ENCODE measurements at places on chromosomes 3 and 15. TPM values are rescaled to one million over a fixed set of nuclear protein-coding genes. Genes with fewer than 3 reads are reported as not detected.

The LRRC31 gene
- 0.04 TPM for total RNA-seq

The SPATA12 gene
- total RNA-seq, result 0.47 TPM

The TM4SF18 gene
- 0.40 TPM for total RNA-seq

The XCR1 gene
- total RNA-seq, result not detected

The FBXL2 gene
- 7.2 TPM for total RNA-seq

DNA sequence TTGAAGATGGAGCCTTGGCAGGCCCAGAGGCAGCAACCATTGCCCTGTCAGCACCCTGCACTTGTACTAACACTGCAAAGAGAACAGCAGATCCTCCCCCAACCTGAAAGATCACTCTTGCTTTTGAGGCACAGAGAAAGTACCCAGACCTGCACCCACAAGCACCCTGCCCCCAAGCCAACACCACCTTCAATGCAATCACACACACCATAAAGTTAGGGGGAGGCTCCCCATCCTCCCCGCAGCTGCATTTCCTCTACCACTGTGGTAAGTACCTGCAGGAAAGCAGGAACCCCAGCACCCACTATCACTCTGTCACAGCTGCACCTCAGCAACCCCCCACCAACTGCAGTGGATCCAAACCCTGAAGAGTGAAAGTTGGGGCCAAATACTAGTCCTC, 12.0 kb downstream of the OR5K3 start:
- no peak for DNase-seq
- H3K4me1 ChIP-seq, result no peaks in the 10 kb centered on the region
- H3K27me3 ChIP-seq, result peaks cover under 1% of the 10 kb centered on the region
- no peak overlapping the region for H3K4me3 ChIP-seq
- H3K36me3 ChIP-seq, result no peaks in the 10 kb centered on the region

DNA sequence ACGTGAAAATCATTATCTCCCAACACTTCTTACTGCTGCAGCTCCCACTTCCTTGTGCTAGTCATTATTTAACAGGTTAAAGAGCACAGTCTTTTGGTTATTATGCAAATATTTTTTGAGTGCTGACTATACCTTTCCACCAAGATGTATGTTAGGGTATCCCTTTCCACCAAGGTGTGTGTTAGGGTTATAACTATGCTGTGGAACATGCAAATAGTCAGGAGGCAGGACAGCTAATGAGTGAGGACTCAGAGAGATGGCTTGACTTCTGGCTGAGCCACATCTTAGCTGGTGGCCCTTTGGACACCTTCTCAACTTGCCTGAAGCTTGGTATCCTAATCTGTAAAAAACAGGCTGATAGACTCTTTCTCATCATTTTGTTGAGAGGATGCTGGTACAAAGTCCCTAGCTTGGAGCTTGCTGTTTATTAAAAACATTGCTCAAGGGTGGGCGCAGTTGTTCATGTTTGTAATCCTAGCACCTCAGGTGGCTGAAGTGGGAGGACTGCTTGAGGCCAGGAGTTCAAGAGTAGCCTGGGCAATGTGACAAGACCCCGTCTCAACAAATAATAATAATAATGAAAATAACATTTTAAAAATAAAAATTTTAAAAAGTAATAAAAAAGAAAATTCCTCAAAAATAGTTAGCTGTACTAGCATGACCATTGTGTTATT, 160.5 kb upstream of the ADAMTS9 start:
- DNase-seq, result no peak
- no peaks in the 10 kb centered on the region for H3K27me3 ChIP-seq
- H3K4me1 ChIP-seq, result no peaks in the 10 kb centered on the region
- H3K27ac ChIP-seq, result no peak overlapping the region
- no peak overlapping the region for H3K4me3 ChIP-seq
- H3K36me3 ChIP-seq, result no peaks in the 10 kb centered on the region

- no peaks in the 10 kb centered on the region for H3K36me3 ChIP-seq
- peaks cover 12% of the 10 kb centered on the region for H3K4me1 ChIP-seq
Measured at GRCh38 chr3:159032311-159032710, 230.5 kb downstream of the MFSD1 start.

DNA sequence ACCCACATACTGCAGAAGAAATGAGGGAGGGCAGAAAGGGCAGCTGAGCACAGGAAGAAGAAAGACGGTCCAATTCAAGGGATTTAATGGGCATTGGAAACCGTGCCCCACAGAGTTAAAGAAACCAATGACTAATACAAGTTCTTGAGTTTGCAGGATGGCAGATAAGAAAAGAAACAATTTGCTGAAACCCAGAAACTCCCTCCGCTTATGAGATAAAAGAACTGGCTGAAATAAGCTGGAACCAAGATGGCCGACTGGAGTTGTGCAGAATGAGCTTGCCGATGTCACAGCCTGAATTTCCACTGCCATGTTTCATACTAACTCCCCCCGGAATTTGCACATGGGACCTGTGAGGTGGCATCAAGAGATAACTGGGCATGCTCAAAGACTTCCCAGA, 47.1 kb downstream of the SCAP start:
- no peak for DNase-seq
- no peaks in the 10 kb centered on the region for H3K27me3 ChIP-seq
- H3K36me3 ChIP-seq, result peaks cover 20% of the 10 kb centered on the region
- peaks cover 5% of the 10 kb centered on the region for H3K4me1 ChIP-seq

- peak overlapping the region; percentile 90 for H3K27ac ChIP-seq
- H3K27me3 ChIP-seq, result no peaks in the 10 kb centered on the region
- peak overlapping the region; percentile 77 for H3K4me3 ChIP-seq
- DNase-seq, result peak; percentile 6
- H3K36me3 ChIP-seq, result no peaks in the 10 kb centered on the region
Measured at GRCh38 chr15:40693904-40694687, 878 bp upstream of the RAD51 start.

- H3K27me3 ChIP-seq, result no peaks in the 10 kb centered on the region
- no peak overlapping the region for H3K27ac ChIP-seq
- DNase-seq, result no peak
- H3K4me1 ChIP-seq, result peaks cover 72% of the 10 kb centered on the region
- no peak overlapping the region for H3K4me3 ChIP-seq
- no peaks in the 10 kb centered on the region for H3K36me3 ChIP-seq
Measured at GRCh38 chr15:66745530-66746230, 43.6 kb downstream of the SMAD6 start.

DNA sequence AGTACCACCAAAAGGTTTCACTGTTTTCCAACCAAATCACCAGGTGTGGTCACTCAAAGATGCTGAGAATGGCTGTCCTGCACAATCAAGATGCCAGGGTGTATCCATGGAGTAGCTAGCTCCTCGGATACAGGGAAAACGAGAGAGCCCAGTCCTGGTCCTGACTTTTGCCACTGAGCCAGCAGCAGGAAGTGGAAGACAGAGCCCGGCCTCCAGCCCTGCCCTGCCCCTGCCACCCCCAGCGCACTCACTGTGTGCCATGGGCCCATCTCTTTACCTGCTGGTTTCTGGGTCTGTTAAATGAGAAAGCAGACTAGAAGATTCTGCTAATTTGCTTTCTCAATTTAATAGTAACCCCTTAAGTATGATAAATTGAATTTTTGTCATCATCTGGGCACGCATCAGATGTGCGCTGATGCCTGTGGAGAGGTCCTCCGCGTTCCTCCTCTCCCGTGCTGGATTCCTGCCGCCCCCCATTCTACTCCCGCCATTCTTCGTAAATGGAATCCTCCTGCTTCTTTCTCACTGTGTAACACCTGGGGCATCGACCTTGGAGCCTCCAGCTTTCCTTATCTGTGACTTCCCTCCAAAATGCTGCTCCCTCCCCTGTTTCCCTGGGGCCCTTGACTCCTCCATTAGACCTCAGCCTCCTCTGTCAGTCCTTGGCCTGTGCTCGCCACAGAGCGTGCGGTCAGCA, 18.0 kb downstream of the TNFAIP8L3 start:
- no peak overlapping the region for H3K27ac ChIP-seq
- DNase-seq, result no peak
- no peaks in the 10 kb centered on the region for H3K27me3 ChIP-seq
- H3K4me1 ChIP-seq, result no peaks in the 10 kb centered on the region
- no peaks in the 10 kb centered on the region for H3K36me3 ChIP-seq

GRCh38 chr15:43215961-43216360, 4.9 kb downstream of the EPB42 start:
- H3K4me1 ChIP-seq, result peaks cover 6% of the 10 kb centered on the region
- no peak overlapping the region for H3K27ac ChIP-seq
- no peak overlapping the region for H3K4me3 ChIP-seq
- peak; percentile 83 for DNase-seq

- no peaks in the 10 kb centered on the region for H3K36me3 ChIP-seq
- no peak overlapping the region for H3K27ac ChIP-seq
- H3K27me3 ChIP-seq, result no peaks in the 10 kb centered on the region
- H3K4me3 ChIP-seq, result no peak overlapping the region
- DNase-seq, result no peak
- H3K4me1 ChIP-seq, result peaks cover 14% of the 10 kb centered on the region
Measured at GRCh38 chr3:42498791-42499477, 3.5 kb upstream of the VIPR1 start.

GRCh38 chr3:46695177-46695961, 1.9 kb upstream of the ALS2CL start:
- no peak overlapping the region for H3K27ac ChIP-seq
- DNase-seq, result peak; percentile 42
- peaks cover 33% of the 10 kb centered on the region for H3K4me1 ChIP-seq
- no peaks in the 10 kb centered on the region for H3K27me3 ChIP-seq

DNA sequence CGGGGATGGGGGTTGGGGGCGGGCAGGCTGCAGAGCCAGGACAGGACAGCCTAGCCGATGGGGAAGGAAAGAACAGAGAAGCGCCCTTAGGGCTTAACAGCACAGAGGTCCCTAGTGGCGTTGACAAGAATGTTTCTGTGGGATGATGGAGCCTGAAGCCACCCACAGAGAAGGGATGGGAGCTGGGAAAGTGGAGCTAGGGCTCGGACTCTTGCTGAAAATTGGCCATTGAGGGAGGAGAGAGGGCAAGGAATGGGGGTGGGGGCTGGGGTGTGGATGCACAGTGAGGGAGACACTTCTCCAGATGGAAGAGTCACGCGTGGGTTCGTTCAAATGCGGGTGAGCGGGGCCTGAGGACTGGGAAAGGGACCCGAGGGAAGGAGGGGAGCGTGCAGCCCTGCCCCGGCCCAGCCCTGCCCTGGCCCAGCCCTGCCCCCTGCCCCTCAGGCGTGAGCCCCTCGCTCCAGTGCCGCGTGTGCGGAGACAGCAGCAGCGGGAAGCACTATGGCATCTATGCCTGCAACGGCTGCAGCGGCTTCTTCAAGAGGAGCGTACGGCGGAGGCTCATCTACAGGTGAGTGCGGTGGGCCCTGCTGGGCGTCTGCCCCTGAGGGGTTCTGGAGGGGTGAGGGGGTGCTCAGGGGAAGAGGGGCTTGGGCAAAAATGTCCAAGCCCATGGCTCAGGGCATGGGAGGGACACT, 832 bp downstream of the NR2E3 start:
- DNase-seq, result no peak
- H3K4me3 ChIP-seq, result no peak overlapping the region
- H3K36me3 ChIP-seq, result no peaks in the 10 kb centered on the region
- no peaks in the 10 kb centered on the region for H3K27me3 ChIP-seq

DNA sequence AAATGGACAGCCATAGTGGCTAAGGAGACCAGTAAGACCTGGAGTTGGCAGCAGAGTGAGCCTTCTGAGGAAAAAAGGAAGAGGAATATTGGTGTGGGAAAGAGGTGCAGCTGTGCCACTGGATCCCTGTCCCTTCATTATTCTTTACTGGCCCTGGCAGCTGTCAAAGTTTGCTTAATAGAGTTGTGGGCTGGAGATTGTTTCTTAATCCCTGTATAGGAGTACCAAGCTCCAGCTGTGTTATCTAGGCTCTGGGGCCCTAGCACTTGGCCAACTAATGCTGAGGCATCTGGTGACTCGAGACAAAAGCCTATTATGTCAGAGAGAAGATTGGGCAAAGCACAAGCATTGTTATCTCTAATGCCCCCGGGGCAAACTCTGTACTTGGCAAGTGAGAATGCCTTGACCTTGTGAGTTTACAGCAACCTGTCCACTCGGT, 61.4 kb downstream of the ZNF609 start:
- H3K36me3 ChIP-seq, result no peaks in the 10 kb centered on the region
- peak; percentile 72 for DNase-seq
- H3K27ac ChIP-seq, result peak overlapping the region; percentile 30
- peaks cover 9% of the 10 kb centered on the region for H3K4me1 ChIP-seq
- no peak overlapping the region for H3K4me3 ChIP-seq
